ENCODE measurements at places on chromosomes 1 and 21.

- DNase-seq = no peak
Observed at GRCh38 chr1:37036667-37037053, 2.3 kb upstream of the GRIK3 start.

GRCh38 chr1:247746391-247746935, 1.5 kb downstream of the OR14A2 start:
- DNase-seq = peak; percentile 2

- no peak for DNase-seq
Observed at GRCh38 chr21:22136740-22137139, 1138.5 kb downstream of the NCAM2 start.

DNA sequence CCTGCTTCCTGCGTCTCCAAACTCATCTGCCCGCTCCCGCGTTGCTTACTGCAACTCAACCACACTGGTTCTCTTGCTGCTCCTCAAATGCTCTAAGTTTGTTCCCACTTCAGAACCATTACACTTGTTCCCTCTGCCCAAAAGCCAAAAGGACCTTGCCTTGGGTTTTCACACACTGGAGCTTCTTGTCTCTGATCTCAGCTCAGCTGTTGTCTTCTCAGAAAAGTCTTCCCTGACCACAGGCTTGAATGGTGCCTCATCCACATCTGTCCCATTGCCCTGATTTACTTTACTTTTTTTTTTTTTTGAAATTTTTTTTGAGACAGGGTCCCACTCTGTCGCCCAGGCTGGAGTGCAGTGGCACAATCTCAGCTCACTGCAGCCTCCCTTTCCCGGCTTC, 44.3 kb upstream of the SYT14 start:
- DNase-seq = no peak

DNA sequence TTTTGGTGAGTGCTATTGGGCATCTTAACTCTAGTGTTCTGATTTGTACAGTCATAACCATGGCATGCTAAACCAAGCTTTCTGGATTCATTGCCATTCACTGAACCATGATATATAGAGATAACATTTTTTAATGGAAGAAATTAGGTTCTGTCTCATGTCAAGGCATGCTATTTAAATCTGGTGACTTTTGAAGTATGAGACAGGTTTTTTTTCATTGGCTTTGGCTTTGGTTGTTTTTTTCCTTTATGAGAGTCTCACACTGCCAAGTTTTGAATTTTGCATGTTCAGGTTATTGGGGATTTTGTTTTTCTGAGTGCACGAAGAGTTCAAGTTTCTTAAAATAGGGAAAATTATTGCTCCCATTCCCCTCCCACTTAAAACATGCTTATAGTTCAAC, 141.3 kb upstream of the ADAMTS5 start:
- DNase-seq = peak; percentile 78

GRCh38 chr1:35223084-35223630, 30.2 kb upstream of the SFPQ start:
- DNase-seq = no peak

DNA sequence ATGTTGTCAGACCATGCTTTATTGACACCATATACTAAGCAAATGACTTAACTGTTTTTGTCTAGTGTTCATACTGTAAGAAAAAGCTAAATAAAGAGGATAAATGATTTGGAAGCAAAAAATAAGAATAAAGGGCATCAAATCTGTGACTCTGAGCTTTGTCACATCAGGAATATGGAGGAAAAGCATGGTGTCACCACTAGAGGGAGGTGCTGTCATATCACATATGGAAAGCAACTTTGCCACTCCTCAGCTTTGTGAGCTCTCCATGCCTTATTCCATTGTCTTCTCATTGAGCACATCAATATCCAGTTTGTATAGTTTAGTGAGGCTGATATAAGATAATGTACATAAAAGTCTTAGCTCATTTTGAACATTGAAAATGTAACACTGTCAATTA, 20.8 kb upstream of the GBP1 start:
- peak; percentile 64 for DNase-seq

GRCh38 chr1:91591175-91591974, 90.7 kb downstream of the CDC7 start:
- DNase-seq = no peak

GRCh38 chr1:33740040-33740744, 123.7 kb upstream of the HMGB4 start:
- DNase-seq = no peak

DNA sequence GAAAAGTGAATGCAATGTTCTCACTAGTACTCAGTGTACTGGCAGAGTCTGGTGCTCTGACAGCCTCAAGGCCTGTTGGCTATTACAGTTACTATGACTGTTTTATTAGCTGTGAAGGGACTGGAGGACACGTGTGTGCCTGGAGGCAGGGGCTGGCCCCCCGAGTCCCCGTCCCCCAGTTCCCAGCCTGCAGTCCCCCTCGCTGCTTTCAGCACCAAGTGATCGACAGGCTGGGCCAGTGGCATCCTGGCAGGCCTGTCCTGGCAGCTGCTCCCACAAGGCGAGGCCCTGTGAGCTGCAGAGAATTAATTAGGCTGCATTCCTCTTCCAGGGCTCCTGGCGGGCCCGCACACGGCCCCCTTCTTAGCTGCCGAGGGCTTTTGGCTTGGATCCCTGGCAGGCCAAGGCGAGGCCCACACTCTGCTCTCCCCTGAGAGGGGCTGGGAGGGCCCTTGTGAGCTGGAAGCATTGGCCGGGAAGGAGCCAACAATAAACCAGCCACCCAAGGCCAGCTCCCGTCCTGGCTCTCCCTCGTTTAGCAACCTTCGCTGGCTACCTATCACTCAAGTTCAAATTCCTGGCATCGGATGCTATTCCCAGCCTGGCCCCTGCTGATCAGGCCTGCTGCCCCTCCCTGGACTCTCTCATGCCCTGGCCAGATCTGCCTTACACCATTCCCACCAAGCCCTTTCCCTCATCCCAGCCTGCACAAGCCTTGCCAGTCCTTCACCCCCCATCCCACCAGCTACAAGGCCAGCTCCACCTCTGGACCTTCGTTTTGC, 9.8 kb downstream of the EDN2 start:
- no peak for DNase-seq

DNA sequence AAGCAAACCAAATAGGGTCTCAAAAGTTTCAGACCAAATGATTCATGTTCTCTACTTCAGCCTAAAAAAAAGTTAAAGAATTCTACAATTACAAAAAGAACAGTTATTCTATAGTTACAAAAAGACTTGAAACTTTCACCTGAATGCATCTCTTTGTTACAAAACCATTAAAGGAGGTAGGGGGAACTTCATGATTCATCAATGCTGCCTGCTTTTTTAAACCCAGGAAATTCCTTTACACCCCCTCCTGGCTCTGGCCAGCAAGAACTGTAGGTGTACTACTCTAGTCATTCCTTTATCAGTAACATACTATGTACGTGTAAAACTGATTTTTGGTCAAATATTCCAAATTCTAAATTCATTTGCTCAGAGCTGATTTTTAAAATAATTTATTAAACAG, 5.0 kb downstream of the FAF1 start:
- DNase-seq = no peak

DNA sequence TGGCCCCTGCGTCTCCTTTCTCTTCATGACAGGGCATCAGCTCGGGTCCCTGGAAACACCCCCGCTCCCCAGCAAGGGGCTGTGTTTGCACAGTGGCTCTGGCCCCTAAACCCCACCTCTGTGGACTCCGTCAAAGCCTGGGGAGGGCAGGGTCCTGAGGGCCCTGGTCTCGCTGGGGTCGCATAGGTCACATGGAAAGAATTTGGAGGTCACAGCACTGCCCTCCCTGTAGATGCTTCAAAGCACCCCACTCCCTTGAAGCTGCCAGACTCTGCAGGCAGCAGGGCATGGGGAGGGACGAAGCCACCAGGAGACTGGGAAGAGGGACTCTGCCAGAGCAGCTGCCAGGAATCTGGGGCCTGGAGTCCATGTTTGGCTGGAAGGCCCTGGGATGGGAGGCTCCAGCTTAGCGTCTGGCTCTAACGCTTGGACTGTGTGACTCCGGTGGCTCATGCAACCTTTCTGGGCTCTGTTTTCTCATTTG, 36.6 kb upstream of the ECE1 start:
- DNase-seq = peak; percentile 39

DNA sequence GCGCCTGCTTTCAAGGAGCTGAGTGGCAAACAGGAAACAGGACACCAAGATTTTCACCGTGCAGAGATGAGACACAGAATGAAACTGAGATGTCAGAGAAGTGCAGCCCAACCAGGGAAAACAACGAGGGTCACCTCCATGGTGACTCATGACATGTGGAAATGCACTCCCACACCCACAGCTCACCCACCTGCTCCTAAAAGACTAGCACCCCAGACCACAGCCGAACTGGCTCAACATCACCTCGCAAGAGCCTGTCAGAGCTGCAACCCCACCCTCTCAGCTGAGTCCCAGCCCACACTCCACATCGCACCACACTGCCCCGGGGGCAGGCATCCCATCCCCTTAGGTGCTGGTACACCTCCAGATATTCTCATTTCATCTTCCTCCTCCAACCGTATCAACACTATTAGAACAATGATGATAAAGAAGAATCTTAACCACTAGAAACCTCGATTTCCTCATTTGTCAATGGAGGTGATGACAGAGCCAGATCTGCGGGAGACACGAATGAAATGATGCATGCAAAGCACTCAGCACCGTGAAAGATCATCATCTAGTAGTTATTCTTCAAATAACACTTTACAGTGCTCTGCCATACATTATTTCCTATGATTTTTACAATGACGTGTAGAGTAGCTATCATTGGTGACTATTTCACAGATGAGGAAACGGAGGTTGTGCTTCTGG, 103.2 kb downstream of the DMRTB1 start:
- no peak for DNase-seq

- peak; percentile 75 for DNase-seq
Observed at GRCh38 chr21:42080788-42081083, 9.6 kb downstream of the UMODL1 start.

GRCh38 chr1:11648732-11649158, 5.5 kb downstream of the FBXO2 start:
- no peak for DNase-seq

GRCh38 chr1:56795870-56796269, 23.3 kb downstream of the FYB2 start:
- no peak for DNase-seq

- DNase-seq = no peak
Observed at GRCh38 chr21:35226968-35227744, 178.1 kb upstream of the RUNX1 start.

All from fibroblast of the aortic adventitia (primary cell).